Psoas muscle (tissue), 8 donors: ENCODE measurements at places on chromosomes 13 and 19. TPM values are rescaled to one million over a fixed set of nuclear protein-coding genes. Genes with fewer than 3 reads are reported as not detected.

GRCh38 chr19:10655457-10656312 lies 1.5 kb downstream of the ILF3 start:
- peaks cover 50% of the 10 kb centered on the region for H3K4me1 ChIP-seq
- no peak for DNase-seq
- peaks cover 21% of the 10 kb centered on the region for H3K36me3 ChIP-seq
- peak overlapping the region; percentile 99 for H3K4me3 ChIP-seq

GRCh38 chr13:113548171-113548641 lies 36.3 kb upstream of the TFDP1 start:
- no peak for DNase-seq
- no peak overlapping the region for H3K4me3 ChIP-seq
- peaks cover 3% of the 10 kb centered on the region for H3K4me1 ChIP-seq
- no peaks in the 10 kb centered on the region for H3K36me3 ChIP-seq
- no peaks in the 10 kb centered on the region for H3K27me3 ChIP-seq

DNA sequence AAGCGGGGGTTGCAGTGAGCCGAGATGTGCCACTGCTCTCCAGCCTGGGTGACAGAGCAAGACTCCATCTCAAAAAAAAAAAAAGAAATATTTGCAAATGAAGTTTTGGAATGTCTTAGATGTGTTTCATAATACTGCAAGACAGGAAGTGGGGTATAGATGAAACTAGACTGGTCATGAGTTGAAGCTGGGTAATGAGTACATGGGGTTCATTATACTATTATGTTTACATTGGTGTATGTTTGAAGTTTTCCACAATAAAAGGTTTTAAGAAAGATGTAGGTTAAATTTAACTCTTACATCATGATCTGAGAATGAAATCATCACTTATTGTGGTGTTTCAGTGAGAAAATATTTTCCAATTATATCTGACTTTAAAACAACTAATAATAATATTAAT lies 19.0 kb downstream of the FNDC3A start:
- H3K4me3 ChIP-seq: no peak overlapping the region
- H3K4me1 ChIP-seq: no peaks in the 10 kb centered on the region
- no peak overlapping the region for H3K27ac ChIP-seq
- H3K36me3 ChIP-seq: no peaks in the 10 kb centered on the region
- no peaks in the 10 kb centered on the region for H3K27me3 ChIP-seq

GRCh38 chr13:55999709-56000108 lies 1141.0 kb upstream of the PRR20A start:
- H3K27ac ChIP-seq: no peak overlapping the region
- no peaks in the 10 kb centered on the region for H3K27me3 ChIP-seq
- no peak for DNase-seq
- H3K36me3 ChIP-seq: no peaks in the 10 kb centered on the region
- no peaks in the 10 kb centered on the region for H3K4me1 ChIP-seq

The NLRP4 gene
- total RNA-seq: not detected
